ENCODE measurements at places on chromosomes 11 and 22.

GRCh38 chr22:20619045-20619892 lies 111.9 kb downstream of the MED15 start:
- no peak for DNase-seq

- DNase-seq, result no peak
Observed at GRCh38 chr11:65014726-65015227, 817 bp downstream of the ARL2 start.

GRCh38 chr11:119344291-119345010 lies 2.1 kb downstream of the MFRP start:
- DNase-seq, result no peak

DNA sequence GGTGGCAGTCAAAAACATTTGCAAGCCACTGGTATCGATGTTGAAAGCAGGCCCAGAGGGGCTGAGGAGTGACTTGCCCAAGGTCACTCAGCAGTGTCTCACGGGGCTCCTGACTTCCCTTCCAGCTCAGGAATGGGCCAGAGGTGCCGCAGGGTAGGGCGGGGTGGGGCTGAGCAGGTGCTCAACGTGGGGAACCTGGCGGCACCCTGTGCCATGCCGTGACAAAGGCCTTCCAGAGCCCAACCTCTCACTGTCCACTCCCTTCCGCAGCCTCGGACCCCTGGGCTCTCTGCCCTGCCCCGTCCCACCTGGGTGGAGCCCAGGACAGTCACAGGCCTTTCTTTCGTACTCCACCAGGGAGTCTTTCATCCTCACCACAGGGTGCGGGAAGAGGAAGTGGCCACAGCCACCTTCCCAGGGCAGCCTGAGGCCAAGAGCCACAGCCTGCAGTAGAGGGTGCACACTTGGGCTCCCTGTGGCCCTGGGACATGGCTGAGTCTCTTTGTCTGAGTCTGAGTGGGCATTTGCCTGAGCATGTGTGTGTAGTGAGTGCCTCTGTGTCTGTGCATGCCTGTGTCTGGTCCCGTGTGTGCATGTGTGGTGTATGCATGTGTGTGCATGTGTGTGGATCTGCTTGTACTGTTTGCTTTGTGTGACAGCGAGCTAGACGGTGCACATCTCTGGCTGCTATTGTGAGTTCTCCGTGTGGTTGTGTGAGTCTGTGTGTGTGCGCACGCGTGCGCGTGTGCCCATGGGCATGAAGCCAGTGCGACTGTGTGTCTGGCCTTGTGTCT lies 6.0 kb upstream of the LIF start:
- DNase-seq, result peak; percentile 52

GRCh38 chr22:32590556-32590955 lies 115.9 kb downstream of the FBXO7 start:
- DNase-seq, result no peak

Data from NCI-H69 (cell line).